NCI-H446 (cell line): ENCODE measurements at places on chromosomes 16 and 17.

DNA sequence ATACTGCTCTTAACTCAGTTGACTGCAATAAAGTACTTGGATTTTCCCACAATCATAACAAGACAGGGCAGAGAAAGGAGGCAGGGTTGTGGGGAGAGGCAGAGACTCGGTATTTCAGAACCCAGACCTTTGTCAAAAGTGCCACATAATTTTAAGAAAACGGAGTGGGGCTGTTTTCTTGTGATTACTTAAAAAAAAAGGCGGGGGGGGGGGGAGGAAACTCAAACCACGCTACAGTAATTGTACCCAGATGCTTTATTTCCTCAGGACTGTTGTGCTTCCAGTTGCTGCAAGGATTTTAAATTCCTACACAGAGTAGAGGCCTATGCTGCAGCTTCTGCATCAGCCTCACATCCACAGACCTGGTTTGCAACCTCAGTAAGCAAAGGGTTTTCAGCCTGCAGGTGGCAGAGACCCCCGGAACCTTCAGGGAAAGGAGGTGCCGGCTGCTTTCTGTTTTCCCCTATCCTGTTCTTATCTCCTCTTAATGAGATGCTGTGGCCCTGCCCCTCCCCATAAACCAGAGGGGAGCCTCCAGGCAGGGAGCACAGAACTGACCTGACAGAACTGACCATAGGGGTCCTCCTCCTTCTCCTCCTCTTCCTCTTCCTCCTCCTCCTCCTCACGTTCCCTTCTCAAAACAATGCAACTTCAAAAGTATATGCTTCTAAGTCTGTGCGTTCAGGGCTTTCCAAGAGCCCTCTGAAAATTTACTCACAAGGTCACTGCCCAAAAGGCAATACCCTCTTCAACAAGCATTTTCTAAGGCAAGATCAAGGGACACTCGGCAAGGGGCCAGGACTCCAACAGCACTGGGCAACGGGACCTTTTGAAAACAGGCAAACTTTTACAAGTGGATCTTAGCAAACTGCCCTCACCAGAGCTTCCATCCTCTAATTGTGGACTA, 7.5 kb downstream of the AXIN2 start:
- DNase-seq, result no peak

GRCh38 chr16:81174644-81175324, 63.7 kb upstream of the BCO1 start:
- DNase-seq, result no peak

DNA sequence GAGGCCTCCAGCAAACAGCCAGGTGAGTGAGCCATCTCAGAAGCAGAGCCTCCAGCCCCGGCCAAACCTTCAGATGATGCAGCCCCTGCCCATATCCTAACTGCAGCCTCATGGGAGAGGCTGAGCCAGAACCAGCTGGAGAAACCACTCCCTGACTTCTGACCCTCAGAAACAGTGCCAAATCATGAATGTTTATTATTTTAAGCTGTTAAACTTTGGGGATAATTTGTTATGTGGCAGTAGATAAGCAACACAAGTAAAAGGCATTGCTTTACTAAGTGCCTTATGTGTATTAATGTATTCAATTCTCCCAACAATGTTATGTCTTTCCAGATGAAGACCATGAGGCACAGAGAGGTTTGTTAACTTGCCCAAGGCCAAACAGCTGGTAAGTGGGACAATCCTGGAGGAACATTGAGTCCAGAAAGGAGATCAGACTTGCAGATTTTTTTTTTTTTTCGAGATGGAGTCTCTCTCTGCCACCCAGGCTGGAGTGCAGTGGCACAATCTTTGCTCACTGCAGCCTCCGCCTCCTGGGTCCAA, 59.6 kb downstream of the SOCS1 start:
- DNase-seq, result no peak

- DNase-seq, result no peak
These were observed 41.5 kb upstream of the MED9 start for GRCh38 chr17:17435323-17435722.

GRCh38 chr17:69574257-69575197, 160.0 kb downstream of the MAP2K6 start:
- DNase-seq, result no peak
